ENCODE measurements at places on chromosomes 7 and 10.

DNA sequence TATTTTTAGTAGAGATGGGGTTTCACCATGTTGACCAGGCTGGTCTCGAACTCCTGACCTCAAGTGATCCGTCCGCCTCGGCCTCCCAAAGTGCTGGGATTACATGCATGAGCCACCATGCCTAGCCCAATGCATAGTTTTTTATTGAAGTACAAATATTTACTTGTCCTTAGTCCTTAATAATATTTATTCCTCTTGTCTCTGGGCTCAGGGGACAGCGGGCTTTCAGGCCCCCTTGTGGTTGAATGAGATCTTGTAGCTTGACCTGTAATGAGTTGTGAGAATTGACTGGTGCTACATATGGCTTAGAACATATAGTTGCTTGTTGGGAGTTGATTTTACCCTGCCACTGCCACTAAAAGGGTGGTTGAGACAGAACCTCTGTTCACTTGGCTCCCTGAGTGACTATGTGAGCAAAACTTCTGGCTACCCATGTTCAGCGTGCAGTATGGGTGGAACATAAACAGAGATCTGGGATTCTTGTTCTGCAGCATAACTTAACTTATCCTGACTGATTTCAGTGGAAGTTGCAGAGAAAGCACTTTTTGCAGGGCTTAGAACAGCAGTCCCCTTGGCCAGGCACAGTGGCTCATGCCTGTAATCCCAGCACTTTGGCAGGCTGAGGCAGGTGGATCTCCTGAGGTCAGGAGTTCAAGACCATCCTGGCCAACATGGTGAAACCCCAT, 14.9 kb downstream of the CCL26 start:
- no peak for DNase-seq

DNA sequence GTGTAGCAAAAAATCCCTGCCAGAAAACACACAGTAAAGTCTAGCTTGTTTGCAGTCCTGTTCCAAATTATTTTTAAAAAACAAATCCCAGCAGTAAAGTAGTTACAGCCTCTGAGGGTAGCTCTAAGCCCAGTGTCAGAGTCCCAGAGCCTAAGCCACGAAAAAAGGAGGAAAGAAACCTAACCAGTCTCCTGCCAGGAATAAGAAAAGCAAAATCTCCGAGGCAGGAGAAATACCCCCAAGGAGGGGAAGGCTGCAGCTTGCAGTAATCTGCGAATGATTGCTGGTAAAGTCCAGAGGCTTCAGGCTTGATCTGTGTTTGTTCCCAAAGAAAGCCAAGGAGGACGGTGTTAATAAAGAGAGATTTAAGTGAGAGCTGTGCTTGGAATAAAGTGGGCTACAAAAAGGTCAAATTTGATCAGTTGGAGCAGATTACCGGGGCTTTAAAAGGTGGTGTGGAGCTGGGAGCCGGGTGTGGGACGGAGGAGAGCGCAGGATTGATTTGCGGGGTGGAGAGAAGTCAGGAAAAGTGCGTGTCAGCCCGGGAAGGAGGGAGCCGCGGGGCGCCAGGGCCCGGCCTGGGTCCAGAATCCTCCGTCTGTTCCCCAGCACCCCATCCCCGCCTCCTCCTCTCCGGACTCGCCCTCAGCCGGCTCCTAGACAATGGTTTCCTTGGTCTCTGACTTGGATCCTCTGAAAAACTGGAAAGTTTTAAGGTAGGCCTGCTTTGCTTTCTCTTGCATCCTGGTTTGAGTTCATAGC, 219.4 kb upstream of the CELF2 start:
- DNase-seq, result no peak

GRCh38 chr10:31581741-31582323, 262.8 kb downstream of the ZEB1 start:
- DNase-seq, result no peak

DNA sequence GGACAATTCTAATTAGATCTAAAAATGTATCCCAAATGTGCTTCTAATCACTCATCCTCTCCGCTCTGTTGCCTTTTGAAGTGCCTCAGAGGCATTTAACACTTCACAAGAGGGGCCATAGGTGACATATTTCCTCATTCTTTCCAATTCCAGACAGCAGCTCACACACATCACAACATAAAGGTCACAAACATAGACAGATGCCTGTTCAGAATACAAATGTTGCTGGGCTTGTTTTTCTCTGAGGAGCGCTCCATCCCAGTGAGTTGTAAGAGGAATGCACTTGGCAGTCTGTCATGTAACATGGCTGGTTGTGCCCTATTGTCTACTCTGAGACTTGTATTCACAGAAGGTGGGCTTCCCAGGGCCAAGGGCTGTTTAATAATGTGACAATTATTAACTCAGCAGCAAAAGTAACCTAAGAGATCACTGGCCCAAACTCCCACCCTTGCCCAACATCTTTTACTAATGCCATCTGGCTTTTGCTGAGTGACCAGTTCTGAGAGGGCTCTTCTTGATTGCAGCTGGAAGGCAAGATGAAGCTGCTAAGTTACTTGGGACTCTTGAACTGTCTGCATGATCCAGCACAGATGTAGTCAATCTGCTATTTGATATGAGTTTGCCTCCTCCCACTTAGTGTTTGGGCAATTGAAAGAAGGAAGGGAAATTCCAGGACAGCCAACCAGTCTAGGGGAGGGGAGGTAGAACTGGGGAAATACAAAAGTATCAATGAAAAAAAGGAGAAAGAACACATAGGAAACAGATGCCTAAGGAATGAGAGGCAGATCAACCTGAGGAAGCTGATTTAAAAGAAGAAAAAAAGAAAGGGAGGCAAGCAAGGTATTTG, 13.6 kb downstream of the PON2 start:
- DNase-seq, result no peak

DNA sequence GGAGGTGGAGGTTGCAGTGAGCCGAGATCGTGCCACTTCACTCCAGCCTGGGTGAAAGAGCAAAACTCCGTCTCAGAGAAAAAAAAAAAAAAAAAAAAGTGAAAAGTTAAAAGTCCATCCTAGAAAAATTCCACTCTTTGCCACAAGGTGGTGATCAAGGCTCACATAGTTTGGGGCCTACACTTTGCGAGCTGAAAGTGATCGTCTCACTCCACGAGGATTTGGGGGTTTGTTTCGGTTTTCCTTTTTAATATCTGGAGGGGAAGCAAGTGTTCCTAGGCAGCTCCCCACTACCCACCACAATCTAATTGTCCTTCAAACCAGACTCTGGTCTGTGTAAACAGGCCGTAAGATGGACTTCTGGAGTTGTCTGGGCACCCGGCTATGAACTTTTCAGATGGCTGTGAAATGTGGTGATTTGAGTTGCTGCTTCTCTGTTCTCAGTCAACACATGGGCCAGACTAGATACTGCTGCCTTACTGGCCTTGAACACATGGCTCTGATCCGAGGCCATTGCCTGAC, 27.1 kb downstream of the PRLHR start:
- no peak for DNase-seq
